ENCODE measurements at places on chromosomes 3 and 15. TPM values are rescaled to one million over a fixed set of nuclear protein-coding genes. Genes with fewer than 3 reads are reported as not detected.

The SPATA12 gene
- total RNA-seq, result 0.05 TPM

The CXCR6 gene
- 10.4 TPM for total RNA-seq

The ITIH3 gene
- 0.24 TPM for total RNA-seq

The TERC gene
- 136 TPM for total RNA-seq

The IL17RE gene
- 5.9 TPM for total RNA-seq

All from thymus (tissue), 14 donors.